ENCODE measurements at places on chromosomes 4 and X.

DNA sequence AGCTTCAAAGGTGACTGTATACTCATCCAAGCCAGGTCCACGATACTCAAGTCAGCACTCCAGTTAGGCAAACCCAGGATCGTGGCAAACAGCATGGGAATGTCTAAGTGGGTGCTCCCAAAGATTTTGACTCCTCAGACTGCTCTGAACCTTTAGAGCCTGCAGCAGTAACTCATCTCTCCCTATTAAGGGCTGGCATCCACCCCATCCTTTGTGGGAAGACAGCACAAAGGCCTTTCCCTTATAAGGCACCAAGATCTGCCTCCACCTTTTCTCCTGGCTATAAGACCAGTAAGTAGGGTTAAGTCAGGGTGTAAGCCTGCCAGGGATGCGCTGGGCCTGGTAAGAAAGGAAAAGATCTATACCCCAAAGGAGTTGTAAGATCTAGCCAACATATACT is 23.6 kb upstream of the SLC25A43 start:
- no peak for DNase-seq

- no peak for DNase-seq
Observed at GRCh38 chr4:656436-657337, 17.4 kb downstream of the ATP5ME start.

- no peak for DNase-seq
Observed at GRCh38 chrX:49978176-49978575, 55.8 kb downstream of the CLCN5 start.

DNA sequence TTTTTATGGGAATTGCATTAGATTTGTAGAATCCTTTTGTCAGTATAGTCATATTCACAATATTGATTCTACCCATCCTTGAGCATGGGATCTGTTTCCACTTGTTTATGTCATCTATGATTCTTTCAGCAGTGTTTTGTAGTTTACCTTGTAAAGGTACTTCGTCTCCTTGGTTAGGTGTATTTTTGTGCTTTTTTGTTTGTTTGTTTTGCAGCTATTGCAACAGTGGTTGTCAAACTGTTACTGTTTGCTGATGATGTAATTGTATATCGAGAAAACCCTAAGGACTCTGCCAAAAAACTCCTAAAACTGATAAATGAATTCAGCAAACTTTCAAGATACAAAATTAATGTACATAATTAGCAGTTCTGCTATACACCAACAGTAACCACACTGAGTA is 127.9 kb upstream of the AR start:
- DNase-seq = no peak

DNA sequence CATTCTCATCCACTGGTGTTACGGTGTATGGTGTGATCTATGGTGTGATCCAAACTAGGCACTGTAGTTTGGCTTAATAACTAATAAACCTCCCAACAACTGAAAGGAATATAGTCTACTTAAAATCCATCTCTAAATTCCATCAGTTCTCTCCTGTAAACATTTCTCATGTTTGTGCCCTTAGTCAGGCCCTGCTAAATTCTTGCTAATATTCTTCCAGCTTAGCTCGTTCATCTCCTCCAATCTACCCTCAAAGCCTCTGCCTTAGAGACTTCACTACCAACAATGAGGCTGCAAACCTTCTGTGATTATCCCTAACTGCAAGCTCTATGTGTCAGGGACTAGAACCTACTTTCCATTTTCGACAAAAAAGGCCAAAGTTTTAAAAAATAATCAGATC is 28.1 kb downstream of the ZAR1 start:
- DNase-seq = no peak

DNA sequence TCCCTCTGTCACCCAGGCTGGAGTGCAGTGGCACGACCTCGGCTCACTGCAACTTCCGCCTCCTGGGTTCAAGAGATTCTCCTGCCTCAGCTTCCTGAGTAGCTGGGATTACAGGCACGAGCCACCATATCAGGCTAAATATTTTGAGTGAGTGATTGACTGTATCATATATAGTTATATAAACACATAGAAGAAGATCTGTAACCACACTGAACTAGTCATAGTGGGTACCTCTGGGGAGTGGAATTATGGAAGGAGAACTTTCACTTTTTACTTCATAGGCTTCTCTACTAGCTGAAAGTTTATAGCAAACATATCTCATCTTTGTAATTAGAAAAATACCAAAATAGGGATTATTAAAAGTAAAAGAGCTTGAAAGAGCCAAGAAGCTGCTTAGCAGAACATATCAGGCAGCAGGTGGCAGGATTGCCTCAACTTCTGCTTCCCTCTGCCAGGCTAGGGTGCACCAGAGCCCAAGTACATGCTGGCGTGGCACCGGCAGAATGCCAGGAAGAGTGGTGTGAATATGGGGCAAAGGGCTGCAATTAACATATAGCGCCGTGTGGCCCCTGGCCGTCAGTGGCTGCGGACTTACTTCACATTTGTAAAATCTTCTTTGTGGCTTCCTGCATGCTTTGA is 39.5 kb upstream of the CD40LG start:
- DNase-seq = no peak

GRCh38 chr4:80365928-80366327 is 30.4 kb downstream of the CFAP299 start:
- DNase-seq = peak; percentile 30

DNA sequence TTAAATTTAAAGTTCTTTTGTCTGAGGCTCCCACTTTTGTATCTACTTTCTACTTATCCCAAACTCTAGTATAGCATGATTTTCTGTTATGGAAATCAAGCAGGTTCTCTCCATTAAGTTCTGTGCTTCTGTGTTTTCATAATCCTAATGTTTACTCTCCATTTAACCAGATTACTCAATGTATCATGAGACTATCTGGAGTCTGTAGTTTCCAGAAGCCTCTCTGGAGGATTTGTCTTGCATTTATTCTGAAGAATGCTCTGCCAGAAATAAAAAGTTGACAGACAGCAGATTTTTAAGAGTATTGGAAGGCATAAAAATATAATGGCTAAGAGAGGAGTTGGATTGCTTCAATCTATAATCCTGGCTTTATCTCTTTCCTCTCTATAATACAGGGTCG is 39.2 kb upstream of the PLS3 start:
- DNase-seq = no peak

- DNase-seq = no peak
Observed at GRCh38 chr4:88091378-88091777, 67.1 kb downstream of the ABCG2 start.

Measured in brain pericyte (primary cell).